ENCODE measurements at places on chromosomes 5 and 9. TPM values are rescaled to one million over a fixed set of nuclear protein-coding genes. Genes with fewer than 3 reads are reported as not detected.

GRCh38 chr5:178590141-178590923 is at the start of gene COL23A1:
COL23A1 (minus strand) TSS chr5:178590393.
- DNase-seq: peak; percentile 30
- no peak within 1 kb of the TSS for H3K27ac ChIP-seq
- H3K36me3 ChIP-seq: peaks cover 23% of the 10 kb centered on the region
- peaks cover 50% of the 10 kb centered on the region for H3K27me3 ChIP-seq
- peaks cover 6% of the 10 kb centered on the region for H3K4me1 ChIP-seq
- peak within 1 kb of the TSS; percentile 47 for H3K4me3 ChIP-seq

GRCh38 chr5:4243479-4244264 is 648.0 kb downstream of the IRX1 start:
- H3K4me3 ChIP-seq: no peak overlapping the region
- DNase-seq: no peak
- no peaks in the 10 kb centered on the region for H3K36me3 ChIP-seq
- H3K27me3 ChIP-seq: no peaks in the 10 kb centered on the region
- no peak overlapping the region for H3K27ac ChIP-seq
- H3K4me1 ChIP-seq: no peaks in the 10 kb centered on the region

- no peaks in the 10 kb centered on the region for H3K36me3 ChIP-seq
- peak; percentile 52 for DNase-seq
- H3K4me1 ChIP-seq: peaks cover 27% of the 10 kb centered on the region
Measured at GRCh38 chr5:72818866-72819534, 2.5 kb downstream of the TNPO1 start.

Gene RUSC2
- total RNA-seq: 1.2 TPM

Gene WWC1
- not detected for total RNA-seq

Gene LCN6
- not detected for total RNA-seq

Gene GRIN1
- total RNA-seq: 0.43 TPM

All from activated CD4-positive, alpha-beta memory T cell treated with anti-CD3 and anti-CD28 coated beads, Interleukin-2, amount 10 ng/mL, durations not matched to agents 7 days and 5 days (primary cell).